ENCODE measurements at places on chromosomes 4 and X. TPM values are rescaled to one million over a fixed set of nuclear protein-coding genes. Genes with fewer than 3 reads are reported as not detected.

Gene CAPN6
- 10.6 TPM for total RNA-seq

Gene SOWAHB
- 0.65 TPM for total RNA-seq

Gene AVPR2
- total RNA-seq = not detected

Gene STAG2
- total RNA-seq = 94.9 TPM

Gene ADGRG2
- 8.9 TPM for total RNA-seq

Gene TCEAL5
- 6.6 TPM for total RNA-seq

Gene RTL5
- 1.9 TPM for total RNA-seq

DNA sequence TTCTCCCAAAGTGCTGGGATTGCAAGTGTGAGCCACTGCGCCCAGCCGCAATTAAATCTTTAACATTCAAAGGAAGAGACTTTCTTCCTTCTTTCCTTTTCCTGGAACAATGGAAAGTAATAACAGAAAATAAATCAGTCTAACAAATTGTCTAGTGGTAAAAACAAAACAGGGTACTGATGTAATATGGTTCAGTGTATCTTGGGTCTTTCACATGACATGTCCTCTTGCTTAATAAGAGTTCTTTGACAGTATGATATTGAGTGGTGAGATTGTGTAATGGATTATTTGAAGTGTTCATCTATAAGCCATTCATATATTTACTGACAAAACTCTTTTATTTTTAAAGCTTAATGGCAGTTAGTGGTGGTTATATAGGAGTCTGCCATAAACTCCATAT lies 256.6 kb downstream of the SPRY1 start:
- DNase-seq = no peak
- no peaks in the 10 kb centered on the region for H3K36me3 ChIP-seq
- 0 out of 2 replicates have a peak, but pooled peaks cover 1% of the 10 kb centered on the region for H3K4me1 ChIP-seq
- H3K27me3 ChIP-seq = no peaks in the 10 kb centered on the region
- no peak overlapping the region for H3K4me3 ChIP-seq

DNA sequence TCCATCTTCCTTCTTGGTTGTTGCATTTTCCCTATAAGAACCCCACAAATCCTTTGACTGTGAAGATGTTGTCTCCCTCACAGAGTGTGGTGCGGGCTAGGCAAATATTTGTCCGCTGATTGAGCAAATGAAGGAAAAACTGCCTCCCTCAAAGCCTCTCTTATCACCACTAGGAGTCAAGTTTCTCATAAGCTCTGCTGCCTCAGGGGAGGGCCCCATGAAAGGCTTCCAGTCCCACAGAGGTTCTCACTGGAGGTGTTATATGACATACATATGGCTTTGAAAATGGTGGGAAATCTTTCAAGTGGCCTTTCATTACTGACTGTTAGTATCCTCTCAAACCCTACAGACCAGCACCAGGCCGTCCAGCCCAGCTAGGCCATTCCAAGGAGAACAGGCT lies 9.3 kb downstream of the VGLL1 start:
- DNase-seq = no peak
- no peaks in the 10 kb centered on the region for H3K36me3 ChIP-seq
- H3K4me1 ChIP-seq = no peaks in the 10 kb centered on the region
- H3K27me3 ChIP-seq = no peaks in the 10 kb centered on the region
- H3K27ac ChIP-seq = no peak overlapping the region

DNA sequence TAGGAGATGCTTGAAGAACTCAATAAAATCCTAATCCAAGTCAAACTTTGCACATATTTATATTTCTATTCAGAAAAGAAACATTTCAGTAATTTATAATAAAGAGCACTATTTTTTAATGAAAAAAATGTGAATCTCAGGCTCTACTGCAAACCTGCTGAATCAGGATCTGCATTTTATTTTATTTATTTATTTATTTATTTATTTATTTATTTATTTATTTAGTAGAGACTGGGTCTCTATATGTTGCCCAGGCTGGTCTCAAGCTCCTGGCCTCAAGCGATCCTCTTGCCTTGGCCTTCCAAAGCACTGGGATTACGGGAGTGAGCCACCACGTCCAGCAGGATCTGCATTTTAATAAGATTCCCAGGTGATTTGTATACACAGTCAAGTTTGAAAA lies 16.0 kb downstream of the SUPT20HL1 start:
- no peak for DNase-seq
- peaks cover 4% of the 10 kb centered on the region for H3K4me1 ChIP-seq
- no peak overlapping the region for H3K4me3 ChIP-seq

DNA sequence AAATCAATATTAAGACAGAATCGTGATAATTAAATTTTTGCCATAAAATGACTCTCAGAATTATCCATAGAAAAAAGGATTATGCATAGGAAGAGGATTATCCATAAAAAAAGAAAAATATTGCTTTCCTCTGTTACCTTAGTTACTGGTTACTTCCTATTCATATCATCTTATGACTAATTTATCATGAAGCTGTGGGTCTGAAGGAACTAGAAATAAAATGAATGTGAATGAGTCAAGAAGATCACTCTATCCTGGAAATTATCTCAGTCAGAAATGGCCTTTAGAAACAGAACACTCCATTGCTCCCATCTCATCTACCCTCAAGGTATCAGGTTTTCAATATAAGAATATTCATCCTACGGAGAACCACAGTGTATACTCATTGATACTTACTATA lies 19.4 kb downstream of the RPS6KA6 start:
- no peaks in the 10 kb centered on the region for H3K27me3 ChIP-seq
- H3K27ac ChIP-seq = no peak overlapping the region
- H3K36me3 ChIP-seq = no peaks in the 10 kb centered on the region
- H3K4me1 ChIP-seq = no peaks in the 10 kb centered on the region

DNA sequence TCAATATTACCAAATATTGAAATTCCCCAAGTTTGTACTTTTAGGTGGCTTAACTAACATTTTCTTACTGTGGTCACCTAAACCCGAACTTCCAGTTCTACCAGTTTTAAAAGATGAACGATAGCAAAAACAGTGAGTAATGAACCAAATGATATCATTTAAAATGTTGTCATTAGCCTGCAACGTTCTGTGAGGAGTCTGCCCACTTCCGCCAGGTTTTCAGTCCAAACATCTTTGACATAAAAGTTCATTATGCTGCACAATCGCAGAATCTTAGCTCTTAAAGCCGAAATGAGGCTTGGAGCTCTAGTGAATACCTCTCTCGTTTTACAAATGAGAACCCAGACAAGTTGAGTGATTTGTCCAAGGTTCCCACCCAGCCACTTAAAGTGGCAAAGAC lies 762 bp downstream of the PIGA start:
- peak overlapping the region; percentile 75 for H3K4me3 ChIP-seq
- H3K36me3 ChIP-seq = no peaks in the 10 kb centered on the region
- peak overlapping the region; percentile 63 for H3K27ac ChIP-seq
- H3K27me3 ChIP-seq = no peaks in the 10 kb centered on the region
- H3K4me1 ChIP-seq = no peaks in the 10 kb centered on the region
- DNase-seq = no peak

DNA sequence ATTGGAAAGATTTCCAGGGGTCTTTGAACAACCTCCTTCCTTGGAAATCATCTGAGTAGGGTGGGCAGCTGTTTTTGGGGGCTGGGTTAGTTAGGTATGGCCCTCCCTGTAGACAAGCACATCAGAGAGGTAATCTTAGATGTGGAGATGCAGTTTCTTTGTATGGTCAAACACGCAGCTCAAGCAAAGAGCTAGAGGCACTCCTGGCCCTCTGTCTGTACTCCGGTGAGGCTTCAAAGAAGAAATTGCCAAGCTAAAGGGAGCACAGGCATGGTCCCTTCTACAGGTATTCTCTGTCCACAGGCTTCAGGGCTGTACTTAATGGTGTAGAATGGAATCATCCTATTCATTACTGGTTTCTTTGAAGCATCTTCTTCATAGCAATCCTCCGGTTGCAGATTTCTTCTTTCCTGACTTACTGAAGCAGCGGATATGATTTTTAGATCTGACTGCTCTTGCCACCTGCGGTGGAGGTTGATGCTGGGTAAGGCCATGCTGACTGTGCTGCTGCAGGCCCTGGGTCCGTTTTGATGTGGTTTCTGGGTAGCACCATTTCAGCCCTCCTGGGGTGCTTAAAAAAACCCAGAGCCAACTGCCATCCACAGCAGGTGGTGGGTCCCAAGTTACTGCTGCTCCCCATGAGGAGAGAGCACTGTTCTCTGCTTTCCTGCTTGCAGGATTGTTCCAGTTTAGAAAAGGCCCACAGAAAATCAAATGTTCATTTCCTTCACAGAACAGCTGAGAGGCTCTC lies 318.9 kb upstream of the GATB start:
- H3K4me3 ChIP-seq = no peak overlapping the region
- H3K27me3 ChIP-seq = no peaks in the 10 kb centered on the region
- DNase-seq = no peak
- peaks cover 2% of the 10 kb centered on the region for H3K4me1 ChIP-seq
- H3K36me3 ChIP-seq = no peaks in the 10 kb centered on the region
- no peak overlapping the region for H3K27ac ChIP-seq

GRCh38 chr4:54742636-54743399 lies 85.1 kb downstream of the KIT start:
- H3K4me3 ChIP-seq = no peak overlapping the region
- no peak for DNase-seq
- peaks cover 5% of the 10 kb centered on the region for H3K4me1 ChIP-seq
- no peaks in the 10 kb centered on the region for H3K27me3 ChIP-seq

Data from H1 (cell line).